ENCODE measurements at places on chromosomes 7 and 10.

GRCh38 chr7:97081521-97082300 is 35.8 kb upstream of the SDHAF3 start:
- DNase-seq, result no peak

DNA sequence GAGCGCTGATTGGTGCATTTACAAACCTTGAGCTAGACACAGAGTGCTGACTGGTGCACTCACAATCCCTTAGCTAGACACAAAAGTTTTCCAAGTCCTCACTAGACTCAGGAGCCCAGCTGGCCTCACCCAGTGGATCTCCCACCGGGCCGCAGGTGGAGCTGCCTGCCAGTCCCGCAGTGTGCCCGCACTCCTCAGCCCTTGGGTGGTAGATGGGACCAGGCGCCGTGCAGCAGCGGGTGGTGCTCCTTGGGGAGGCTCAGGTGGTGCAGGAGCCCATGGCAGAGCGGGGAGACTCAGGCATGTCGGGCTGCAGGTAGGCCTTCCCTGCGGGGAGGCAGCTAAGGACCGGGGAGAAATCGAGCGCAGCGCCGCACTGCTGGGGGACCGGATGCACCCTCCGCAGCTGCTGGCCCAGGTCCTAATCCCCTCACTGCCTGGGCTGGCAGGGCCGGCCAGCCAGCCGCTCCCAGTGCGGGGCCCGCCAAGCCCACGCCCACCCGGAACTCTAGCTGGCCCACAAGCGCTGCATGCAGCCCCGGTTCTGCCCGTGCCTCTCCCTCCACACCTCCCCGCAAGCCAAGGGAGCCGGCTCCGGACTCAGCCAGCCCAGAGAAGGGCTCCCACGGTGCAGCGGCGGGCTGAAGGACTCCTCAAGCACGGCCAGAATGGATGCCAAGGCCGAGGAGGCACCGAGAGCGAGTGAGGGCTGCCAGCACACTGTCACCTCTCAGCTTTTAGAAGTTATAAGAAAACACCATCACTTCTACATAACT is 128.9 kb downstream of the ZNF438 start:
- DNase-seq, result no peak

- DNase-seq, result no peak
These were observed 43.3 kb upstream of the CCDC71L start for GRCh38 chr7:106704000-106704840.

- DNase-seq, result no peak
These were observed 48.7 kb upstream of the DYNC1I1 start for GRCh38 chr7:95723583-95724180.

DNA sequence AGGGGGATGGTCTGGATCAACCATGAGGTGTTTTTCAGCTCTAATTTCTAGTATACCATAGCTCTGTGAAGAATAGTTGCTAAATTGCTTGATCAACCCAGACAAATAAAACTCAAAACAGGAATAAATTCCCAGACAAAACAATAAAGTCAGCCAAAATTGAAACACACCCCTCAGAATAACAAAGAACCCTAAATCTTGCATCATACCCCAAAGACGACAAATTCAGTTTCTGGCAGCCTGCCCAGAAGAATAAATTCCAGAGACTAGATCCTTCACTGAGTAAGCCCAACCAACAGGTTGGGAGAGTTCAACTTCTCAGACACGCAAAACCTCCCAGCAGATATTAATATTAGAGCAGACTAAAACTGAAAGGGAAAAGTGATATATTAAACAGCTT is 11.2 kb upstream of the SEM1 start:
- DNase-seq, result no peak

Measured in colonic mucosa (tissue), 4 donors.